ENCODE measurements at places on chromosomes 7 and 10. TPM values are rescaled to one million over a fixed set of nuclear protein-coding genes. Genes with fewer than 3 reads are reported as not detected.

- DNase-seq = no peak
Observed at GRCh38 chr10:3527869-3528268, 257.1 kb downstream of the KLF6 start.

The ARMC3 gene
- not detected for total RNA-seq

DNA sequence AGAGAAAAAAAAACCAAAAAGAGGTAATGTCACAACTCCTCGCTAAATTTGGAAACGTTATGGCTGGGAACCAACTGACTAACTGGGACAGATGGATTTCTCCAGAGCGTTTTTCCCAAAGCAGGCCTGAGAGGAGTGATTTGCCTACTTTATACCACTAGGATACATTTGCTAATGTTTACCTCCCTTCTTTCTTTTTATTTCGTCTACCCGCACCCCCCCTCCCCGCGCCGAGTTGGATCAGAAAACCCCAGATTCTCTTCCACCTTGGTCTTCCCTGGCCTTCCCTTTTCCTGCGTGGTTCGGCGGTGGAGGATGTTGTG, 7.2 kb downstream of the CPA2 start:
- DNase-seq = no peak

GRCh38 chr7:138756591-138757242, 41.1 kb upstream of the TMEM213 start:
- no peak for DNase-seq

DNA sequence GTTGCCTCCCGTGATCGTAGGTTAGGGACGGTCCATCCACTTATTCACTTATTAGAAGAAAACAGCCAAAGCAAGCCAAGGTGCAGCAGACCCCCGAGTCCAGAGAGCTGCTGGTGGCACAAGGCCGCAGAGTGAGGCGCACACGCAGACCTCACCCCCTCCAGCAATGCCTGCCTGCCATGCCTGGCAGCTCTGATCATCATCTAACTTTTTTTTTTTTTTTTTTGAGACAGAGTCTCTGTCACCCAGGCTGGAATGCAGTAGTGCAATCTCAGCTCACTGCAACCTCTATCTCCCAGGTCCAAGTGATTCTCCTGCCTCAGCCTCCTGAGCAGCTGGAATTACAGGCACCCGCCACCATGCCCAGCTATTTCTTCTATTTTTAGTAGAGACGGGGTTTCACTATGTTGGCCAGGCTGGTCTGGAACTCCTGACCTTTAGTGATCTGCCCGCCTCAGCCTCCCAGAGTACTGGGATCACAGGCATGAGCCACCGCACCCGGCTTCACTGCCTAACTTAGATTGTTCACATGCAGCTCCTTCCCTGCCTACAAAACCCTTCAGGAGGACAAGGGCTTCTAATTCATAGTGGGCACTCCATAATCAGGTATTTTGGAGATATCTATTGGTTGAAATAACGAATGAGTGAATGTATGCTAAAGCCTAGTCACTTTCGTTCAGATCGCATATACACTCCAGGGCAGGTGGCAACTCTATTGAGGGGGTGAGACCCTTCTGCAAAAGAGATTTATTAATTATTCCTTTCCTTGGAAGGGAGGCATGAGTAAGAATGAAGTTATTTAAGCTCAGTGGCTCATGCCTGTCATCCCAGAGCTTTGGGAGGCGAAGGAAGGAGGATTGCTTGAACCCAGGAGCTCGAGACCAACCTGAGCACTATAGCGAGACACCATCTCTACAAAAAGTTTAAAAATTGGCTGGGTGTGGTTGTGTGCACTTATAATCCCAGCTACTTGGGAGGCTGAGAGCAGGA, 15.9 kb downstream of the TRIM56 start:
- DNase-seq = no peak

GRCh38 chr10:34489973-34490745, 324.9 kb downstream of the PARD3 start:
- DNase-seq = no peak

DNA sequence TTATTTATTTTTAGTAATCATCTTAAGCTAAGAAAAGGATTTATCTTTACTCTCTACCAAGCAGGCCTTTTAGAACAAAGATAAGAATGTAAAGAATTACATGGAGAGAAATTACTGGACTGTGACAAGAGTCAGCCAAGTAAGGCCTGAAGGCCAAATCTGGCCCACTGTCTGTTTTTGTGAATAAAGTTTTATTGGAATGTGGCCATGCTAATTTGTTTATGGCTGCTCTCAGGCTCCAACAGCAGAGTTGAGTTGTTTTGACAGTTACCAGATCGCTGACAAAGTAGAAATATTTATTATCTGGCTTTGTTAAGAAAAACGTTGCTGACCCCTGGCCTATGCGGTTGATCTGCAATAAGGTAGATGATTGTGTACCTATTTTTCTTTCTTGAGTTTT, 6.1 kb downstream of the ARID5B start:
- DNase-seq = no peak

The SPDYE2 gene
- total RNA-seq = not detected

DNA sequence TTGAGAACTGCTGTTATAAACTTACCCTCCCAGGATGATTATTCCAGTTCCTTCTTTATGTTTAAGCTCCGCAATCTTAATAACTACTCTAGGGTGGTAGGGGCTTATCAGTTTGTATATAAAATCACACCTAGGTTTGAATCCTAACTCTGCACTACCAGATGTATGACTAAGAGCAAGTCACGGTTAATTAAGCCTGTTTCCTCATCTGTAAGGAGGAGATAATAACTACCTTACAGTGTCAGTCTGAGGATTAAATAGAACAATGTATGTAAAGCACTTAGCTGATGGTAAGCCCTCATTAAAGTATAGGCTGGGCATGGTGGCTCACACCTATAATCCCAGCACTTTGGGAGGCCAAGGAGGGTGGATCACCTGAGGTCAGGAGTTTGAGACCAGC, 9.2 kb downstream of the DNA2 start:
- DNase-seq = no peak

DNA sequence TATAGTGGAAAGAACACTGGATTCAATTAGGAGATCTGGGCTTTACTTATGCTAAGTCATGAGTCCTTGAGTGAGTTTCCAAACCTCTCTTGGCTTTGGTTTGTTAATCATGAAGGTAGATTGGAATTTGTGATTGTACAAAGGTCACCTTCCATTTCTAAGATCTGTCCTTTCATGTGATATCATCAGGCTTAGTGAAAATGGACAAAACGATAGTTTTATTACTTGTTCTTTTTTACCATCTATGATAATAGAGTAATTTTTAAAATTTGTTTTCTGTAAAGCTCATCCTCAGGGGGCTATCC, 309.0 kb downstream of the BICC1 start:
- no peak for DNase-seq

- DNase-seq = no peak
Observed at GRCh38 chr10:48684792-48685623, at the start of gene WDFY4. Gene WDFY4, plus strand, starts transcription at chr10:48684873. Its CDS starts 24,860 bp downstream, at chr10:48709733.

GRCh38 chr10:111177379-111177778, 100.5 kb downstream of the ADRA2A start:
- no peak for DNase-seq
